ENCODE measurements at places on chromosomes 13 and 19.

GRCh38 chr13:54347531-54347930 lies 1318.9 kb downstream of the OLFM4 start:
- DNase-seq, result no peak

DNA sequence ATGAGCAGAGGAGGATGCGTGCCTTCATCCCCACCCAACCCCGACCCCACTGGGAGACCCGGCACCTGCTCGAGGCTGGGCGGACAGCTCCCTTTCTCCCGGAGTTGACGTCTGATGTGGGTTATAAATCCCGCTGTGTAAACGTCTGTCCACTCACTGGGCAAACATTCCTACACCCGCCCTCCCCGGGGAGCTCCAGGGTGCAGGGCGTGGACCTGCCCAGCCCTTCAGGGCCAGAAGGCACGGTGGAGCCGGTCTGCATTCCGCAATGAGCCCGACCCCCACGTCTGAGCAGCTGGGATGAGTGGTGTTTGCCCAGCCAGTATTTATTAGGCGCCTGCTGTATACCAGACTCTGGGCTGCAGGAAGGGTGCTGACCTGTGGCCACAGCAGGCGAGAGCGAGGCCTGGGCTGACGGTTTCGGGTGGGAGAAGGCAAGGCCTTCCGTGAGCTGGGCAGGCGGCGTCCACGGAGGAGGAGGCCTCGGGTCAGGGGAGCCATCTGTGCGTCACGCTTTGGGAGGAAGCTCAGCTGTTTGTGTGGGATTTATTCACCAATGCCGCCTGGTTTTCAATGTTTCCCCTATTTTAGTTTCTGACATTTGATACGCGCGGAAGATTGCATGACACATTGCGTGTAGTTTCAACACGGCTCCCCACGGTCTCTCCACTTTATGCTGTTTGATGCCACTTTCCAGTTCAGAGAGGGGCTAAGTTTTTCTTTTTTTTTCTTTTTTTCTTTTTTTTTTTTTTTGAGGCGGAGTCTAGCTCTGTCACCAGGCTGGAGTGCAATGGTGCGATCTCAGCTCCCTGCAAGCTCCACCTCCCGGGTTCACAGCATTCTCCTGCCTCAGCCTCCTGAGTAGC lies 2.0 kb downstream of the MISP start:
- no peak for DNase-seq

GRCh38 chr19:38693380-38694223 lies 46.2 kb downstream of the ACTN4 start:
- DNase-seq, result no peak

GRCh38 chr13:24083722-24084421 lies 76.6 kb upstream of the SPATA13 start:
- peak; percentile 20 for DNase-seq

DNA sequence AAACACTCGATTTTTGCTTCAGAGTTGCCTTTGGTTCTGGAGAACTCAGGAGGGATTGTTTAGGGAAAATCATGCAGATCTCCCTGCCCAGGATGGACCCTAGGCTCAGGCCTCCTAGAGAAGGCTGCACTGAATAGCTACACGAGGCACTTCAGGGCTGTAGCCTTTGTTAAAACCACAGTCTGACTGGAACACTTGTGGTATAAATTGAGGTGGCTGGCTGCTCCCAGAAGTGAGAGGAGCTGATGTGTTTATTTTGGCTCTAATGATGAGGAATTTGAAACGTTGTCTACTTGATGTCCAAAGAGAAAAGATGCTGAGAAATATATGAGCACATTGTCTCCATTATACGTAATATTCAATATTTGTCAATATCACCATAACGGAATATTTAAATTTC lies 762.1 kb upstream of the ARGLU1 start:
- DNase-seq, result peak; percentile 91

GRCh38 chr19:1671716-1672037 lies 19.3 kb upstream of the TCF3 start:
- no peak for DNase-seq

- DNase-seq, result peak; percentile 21
Measured at GRCh38 chr19:1446713-1447481, 3.0 kb upstream of the APC2 start.

DNA sequence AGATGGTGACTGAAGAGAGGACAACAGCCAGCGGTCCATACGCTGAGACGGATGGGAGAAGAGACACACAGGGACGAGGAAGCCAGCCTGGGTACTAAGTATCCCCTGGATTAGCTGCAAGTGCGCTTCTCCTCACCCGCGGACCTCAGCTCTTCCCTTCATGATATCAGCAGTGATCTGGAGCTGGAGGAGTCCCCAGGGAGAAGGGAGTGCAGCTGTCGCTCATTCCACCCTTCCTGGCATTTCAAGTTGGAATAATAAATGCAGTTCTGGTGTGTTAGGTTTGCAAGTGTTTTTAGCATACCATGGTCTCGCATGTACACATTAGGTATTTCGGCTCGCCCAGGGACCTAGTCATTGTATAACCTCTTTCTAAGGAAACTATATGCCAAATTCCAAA lies 88.5 kb upstream of the C1QTNF9B start:
- DNase-seq, result no peak

DNA sequence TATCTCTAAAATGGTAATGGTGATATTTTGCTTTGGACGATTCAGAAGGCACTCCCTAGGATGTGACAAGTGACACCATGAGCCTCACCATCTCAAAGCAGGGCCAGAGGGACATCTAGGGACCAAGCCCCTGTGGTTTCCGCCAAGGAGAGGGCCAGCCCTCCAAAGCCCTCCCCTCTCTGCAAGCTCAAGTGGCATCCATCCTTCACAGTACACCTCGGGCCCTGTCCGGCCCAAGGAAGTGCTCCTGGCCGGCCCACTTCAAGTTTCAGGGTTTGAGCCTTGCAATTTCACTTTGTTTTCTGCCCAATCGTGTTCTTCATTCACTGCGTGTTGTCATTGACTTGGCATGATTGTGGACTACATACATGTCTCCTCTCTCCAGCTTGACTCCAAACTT lies 82.5 kb downstream of the TSHZ3 start:
- no peak for DNase-seq

DNA sequence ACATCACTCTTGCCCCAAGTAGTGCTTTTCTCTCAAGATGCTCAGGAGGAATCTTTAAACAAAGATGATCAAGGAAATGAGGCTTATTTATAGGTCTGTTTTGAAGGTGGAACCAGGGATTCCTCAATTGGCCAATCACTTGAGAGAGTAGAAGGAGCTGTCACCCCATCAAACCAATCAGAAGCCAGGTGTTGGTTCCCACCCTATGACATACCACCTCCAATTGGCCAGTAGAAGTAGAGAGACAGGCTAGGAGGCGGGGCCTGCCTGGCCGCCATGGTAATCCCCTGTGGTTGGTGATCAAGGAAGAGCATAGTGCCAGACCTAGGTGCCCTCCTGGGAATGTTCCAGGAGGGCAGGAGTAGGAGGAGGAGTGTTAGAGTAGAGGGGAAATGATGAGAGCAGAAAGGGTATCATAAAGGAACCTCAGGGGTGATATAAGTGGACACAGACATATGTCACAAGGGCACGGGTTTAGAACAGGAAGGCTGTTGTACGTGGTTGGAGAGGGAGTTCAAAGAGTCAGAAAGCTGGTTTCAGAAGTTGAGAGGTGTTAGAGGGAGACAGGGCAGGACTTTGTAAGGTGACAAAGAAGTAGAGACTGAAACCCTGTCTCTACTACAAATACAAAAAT lies 10.5 kb downstream of the PMIS2 start:
- DNase-seq, result no peak

GRCh38 chr13:36865265-36865664 lies 46.2 kb downstream of the RFXAP start:
- no peak for DNase-seq

DNA sequence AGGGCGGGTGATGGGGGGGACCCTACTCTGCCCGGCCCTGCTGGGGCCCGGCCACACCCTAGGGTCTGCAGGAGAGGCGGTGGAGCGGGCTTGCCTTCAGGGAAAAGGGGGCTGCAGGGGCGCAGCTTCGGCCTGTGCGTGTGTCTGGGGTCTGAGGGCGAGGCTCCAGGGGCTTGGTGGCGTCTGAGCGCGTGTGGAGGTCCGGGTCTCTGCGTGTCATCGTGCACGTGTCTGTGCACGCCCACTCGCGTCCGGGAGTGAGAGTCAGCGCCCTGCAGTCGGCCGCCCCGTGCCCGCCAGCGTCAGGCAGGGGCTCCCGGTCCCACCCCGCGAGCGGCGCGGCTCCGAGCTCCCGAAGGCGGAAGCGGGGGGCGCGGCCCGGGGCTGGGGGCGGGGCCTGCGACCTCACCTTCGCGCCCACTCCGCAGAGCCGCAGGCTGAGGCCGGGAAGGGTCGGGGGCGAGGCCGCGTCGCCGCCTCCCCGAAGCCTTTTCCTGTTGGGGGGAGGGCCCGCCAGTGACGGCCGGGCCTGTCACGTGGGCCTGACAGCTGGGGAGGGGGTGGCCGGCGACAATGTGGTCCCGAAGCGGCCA lies at the start of gene ARHGAP45:
TSS of gene ARHGAP45 (plus strand) at position 420 of the 593 bp plus-strand sequence. CDS start 239 bp downstream, outside the sequence.
- DNase-seq, result no peak

- no peak for DNase-seq
Measured at GRCh38 chr19:4583961-4584669, 24.6 kb upstream of the SEMA6B start.

GRCh38 chr19:48303866-48304265 lies 21.5 kb upstream of the EMP3 start:
- DNase-seq, result no peak

DNA sequence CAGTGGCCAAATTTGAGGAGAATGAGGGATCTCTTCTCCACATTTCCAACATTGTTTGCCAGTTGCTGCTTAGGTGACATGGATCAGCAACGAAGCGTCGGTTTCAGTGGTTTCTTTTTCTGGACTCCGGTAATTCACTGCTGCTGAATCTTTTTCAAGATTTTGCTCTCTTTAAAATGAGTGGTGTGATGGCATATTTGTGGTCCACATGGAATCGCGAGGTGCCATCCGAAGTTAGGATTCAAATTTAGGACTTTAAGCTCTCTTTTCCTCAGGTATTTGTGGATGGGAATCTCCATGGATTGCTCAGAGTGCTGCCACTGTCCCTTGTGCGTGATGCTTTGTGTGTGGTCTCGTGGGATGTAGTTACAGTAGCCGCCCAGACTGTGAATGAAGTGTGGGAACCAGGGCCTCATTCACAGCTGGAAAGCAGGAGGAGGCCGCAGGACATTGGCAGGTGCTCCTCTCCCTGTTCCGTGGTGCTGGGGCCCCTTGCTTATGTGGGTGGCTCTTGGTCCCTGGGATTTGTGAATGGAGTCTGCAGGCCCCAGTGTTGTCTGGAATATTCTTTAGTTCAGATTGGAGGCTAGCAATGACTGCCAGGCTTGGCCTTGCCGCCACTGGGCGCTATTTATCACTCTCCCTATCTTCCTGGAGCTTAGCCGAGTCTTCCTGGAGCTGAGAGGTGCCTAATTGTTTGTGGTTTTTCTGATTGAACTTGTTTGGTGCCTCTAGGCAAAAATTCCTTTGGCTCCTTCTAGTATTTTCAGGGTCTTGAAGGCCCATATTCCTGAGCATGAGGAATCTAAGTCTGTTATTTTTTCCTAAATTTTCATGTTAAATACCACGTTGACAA lies 1.5 kb downstream of the ILF3 start:
- no peak for DNase-seq

- DNase-seq, result no peak
Measured at GRCh38 chr13:40408602-40409001, 257.8 kb downstream of the FOXO1 start.

DNA sequence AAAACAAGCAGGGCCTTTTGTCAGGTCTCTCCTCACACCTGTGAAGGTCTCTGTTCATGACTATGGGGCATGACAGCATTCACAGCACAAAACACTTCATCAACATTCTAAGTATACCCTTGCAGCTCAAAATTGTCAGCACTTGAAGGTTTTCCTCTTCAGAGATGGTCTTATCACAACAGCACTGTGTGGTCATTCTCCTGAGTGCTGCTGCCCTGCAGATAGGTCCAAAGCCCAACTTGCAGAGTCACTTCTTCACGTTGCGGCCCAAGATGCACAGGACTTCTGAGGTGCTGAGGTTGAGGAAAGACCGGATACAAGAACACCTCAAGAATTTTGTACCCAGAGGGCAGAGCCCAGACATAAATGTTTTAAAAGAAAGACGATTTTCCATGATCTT lies 574.5 kb downstream of the UQCRFS1 start:
- DNase-seq, result no peak

GRCh38 chr19:51242881-51243630 lies 7.8 kb upstream of the SIGLECL1 start:
- no peak for DNase-seq

DNA sequence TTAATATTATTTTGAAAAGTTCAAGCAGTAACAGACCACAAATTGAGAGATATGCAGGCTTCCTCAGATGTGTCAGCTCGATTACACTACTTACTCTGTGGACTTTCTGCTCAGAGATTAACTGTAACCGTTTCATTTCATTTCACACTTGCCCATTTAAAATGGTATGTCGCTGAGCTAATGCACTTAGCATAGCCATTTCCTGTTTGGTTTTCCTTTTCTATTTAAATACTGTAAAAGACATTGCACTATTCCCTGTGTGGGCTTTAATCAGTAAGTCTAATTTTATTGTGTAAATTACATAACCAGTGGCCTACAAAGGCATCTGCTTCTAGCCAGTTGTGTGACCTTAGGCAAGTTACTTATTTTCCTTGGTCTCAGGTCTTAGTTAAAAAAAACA lies 237.6 kb downstream of the LACC1 start:
- no peak for DNase-seq

GRCh38 chr13:95707035-95707434 lies 30.1 kb downstream of the DNAJC3 start:
- DNase-seq, result no peak

DNA sequence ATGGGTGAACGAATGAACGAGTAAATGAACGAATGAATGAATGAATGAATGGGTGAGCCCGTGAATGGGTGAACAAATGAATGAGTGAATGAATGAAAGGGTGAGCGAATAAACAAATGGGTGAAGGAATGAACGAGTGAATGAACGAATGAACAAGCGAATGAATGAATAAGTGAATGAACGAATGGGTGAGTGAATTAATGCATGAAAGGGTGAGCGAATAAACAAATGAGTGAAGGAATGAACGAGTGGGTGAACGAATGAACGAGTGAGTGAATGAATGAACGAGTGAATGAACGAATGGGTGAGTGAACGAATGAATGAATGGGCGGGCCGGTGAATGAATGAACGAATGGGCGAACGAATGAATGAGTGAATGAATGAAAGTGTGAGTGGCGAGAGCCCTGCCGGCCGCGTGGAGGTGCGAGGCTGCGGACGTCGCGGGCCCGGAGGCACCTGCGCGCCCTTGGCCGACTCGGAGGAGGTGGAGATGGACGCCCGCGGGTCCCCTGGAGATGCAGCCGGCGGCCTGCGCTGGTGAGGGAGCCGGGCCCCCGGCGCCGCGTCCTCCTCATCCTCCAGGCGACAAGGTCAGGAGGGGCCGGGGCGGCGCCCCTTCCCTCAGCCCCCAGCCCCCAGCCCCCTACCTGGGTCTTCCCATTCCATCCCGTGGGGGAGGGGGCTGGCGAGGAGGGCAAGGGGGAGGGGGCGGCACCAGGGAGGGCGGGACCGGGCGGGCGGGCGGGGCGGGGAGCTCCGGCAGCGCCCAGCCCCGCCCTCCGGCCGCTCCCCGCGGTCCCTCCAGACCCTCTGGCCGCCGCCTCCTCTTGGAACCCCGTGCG lies 15.4 kb downstream of the ANKRD24 start:
- DNase-seq, result no peak

DNA sequence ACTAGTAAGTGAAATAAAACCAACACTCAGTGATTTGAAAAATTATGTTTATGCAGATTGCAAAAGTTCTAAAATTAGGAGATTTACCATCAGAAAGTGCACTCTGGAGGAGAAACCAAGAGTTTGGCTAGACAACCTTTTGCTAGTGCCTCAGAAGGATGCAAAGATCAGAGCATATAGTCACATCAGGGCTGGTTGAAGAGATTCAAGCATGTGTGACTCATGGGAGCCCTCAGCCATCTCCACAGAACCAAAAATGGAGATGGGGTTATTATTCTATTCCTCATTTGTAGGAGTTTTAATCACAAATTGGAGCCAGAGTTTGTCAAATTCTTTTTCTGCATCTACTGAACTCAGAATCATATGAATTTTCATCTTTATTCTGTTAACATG lies 32.9 kb upstream of the OXGR1 start:
- DNase-seq, result no peak

All from NCI-H1092 (cell line).